ENCODE measurements at places on chromosomes 2 and 18.

DNA sequence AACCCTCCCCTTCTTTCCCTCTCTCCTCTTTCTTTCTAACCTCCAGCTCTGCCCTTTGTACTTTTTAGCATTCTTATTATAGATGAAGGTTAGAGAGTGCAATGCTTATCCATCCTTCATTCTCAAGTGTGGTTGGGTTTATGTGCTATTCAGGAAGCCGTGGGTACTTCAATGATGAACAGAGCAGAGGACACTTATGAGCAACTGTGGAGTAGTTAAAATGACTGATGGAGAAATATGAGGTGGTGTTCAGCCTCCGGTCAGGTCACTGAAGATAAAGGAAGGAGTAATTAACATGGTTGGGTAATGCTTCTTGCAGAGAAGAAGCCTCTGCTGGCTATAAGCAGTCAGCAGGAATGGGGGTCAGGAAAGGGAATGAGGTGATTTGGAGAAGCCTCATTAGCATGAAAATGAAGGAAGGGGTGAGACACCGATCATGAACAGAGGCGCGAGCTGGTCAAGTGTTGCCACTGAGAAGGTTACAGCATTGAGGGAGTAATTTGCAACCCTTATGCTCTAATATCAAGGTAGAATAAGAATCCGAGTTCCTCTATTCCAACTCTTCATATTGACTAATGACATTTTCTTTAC, 174.7 kb downstream of the LPIN1 start:
- H3K36me3 ChIP-seq = no peaks in the 10 kb centered on the region
- no peak overlapping the region for H3K27ac ChIP-seq
- no peaks in the 10 kb centered on the region for H3K27me3 ChIP-seq
- H3K4me1 ChIP-seq = no peaks in the 10 kb centered on the region
- DNase-seq = no peak
- H3K4me3 ChIP-seq = no peak overlapping the region

GRCh38 chr2:160010361-160011145, 51.9 kb downstream of the PLA2R1 start:
- no peak overlapping the region for H3K4me3 ChIP-seq
- H3K4me1 ChIP-seq = no peaks in the 10 kb centered on the region
- DNase-seq = no peak
- no peaks in the 10 kb centered on the region for H3K27me3 ChIP-seq
- H3K27ac ChIP-seq = no peak overlapping the region

GRCh38 chr2:61135510-61135909, 26.5 kb upstream of the C2orf74 start:
- H3K4me1 ChIP-seq = no peaks in the 10 kb centered on the region
- H3K27ac ChIP-seq = no peak overlapping the region
- DNase-seq = no peak
- H3K27me3 ChIP-seq = no peaks in the 10 kb centered on the region
- no peak overlapping the region for H3K4me3 ChIP-seq

GRCh38 chr2:236054125-236054524, 114.1 kb downstream of the GBX2 start:
- no peaks in the 10 kb centered on the region for H3K27me3 ChIP-seq
- peaks cover 9% of the 10 kb centered on the region for H3K4me1 ChIP-seq
- H3K27ac ChIP-seq = no peak overlapping the region
- peaks cover 2% of the 10 kb centered on the region for H3K36me3 ChIP-seq
- no peak overlapping the region for H3K4me3 ChIP-seq

GRCh38 chr18:34352385-34353163, 127.9 kb upstream of the NOL4 start:
- no peak overlapping the region for H3K27ac ChIP-seq
- no peak for DNase-seq
- no peak overlapping the region for H3K4me3 ChIP-seq
- H3K27me3 ChIP-seq = no peaks in the 10 kb centered on the region
- H3K36me3 ChIP-seq = no peaks in the 10 kb centered on the region

GRCh38 chr2:54459037-54459441, 2.9 kb downstream of the SPTBN1 start:
- no peaks in the 10 kb centered on the region for H3K27me3 ChIP-seq
- no peaks in the 10 kb centered on the region for H3K36me3 ChIP-seq
- DNase-seq = no peak

- H3K4me1 ChIP-seq = peaks cover 41% of the 10 kb centered on the region
- no peaks in the 10 kb centered on the region for H3K36me3 ChIP-seq
- no peaks in the 10 kb centered on the region for H3K27me3 ChIP-seq
- H3K27ac ChIP-seq = no peak overlapping the region
- DNase-seq = no peak
These were observed 109.8 kb downstream of the AGAP1 start for GRCh38 chr2:235603659-235604058.

GRCh38 chr18:25701821-25702220, 349.9 kb upstream of the ZNF521 start:
- DNase-seq = no peak
- no peak overlapping the region for H3K27ac ChIP-seq
- H3K4me3 ChIP-seq = no peak overlapping the region
- no peaks in the 10 kb centered on the region for H3K27me3 ChIP-seq
- no peaks in the 10 kb centered on the region for H3K4me1 ChIP-seq

- no peaks in the 10 kb centered on the region for H3K27me3 ChIP-seq
- H3K36me3 ChIP-seq = no peaks in the 10 kb centered on the region
- no peak for DNase-seq
These were observed 1.8 kb downstream of the ACVR1 start for GRCh38 chr2:157874348-157874747.

- H3K4me3 ChIP-seq = no peak overlapping the region
- H3K36me3 ChIP-seq = no peaks in the 10 kb centered on the region
- no peak for DNase-seq
- no peaks in the 10 kb centered on the region for H3K4me1 ChIP-seq
These were observed 517.2 kb downstream of the SUCLG1 start for GRCh38 chr2:83941886-83942285.

- H3K27ac ChIP-seq = peak overlapping the region; percentile 97
- DNase-seq = no peak
- no peaks in the 10 kb centered on the region for H3K27me3 ChIP-seq
- peak overlapping the region; percentile 96 for H3K4me3 ChIP-seq
These were observed 536 bp downstream of the ELP2 start for GRCh38 chr18:36130039-36130831.

DNA sequence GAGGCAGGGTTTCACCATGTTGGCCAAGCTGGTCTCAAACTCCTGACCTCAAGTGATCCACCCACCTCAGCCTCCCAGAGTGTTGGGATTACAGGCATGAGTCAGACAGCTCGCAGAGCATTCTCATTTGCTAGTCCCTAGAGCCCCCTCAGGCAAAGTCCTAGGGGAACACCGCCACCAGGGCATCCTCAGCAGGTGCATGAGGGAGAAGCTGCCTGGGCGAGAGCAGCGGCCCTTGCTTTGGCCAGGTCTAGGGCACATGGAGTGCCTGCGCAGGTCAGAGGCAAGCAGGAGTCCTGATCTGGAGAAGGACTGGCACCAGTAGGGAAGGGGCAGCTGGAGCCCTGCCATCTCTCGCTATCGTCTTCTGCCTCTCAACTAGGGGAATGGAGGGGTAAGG, 32.4 kb downstream of the NGEF start:
- no peak overlapping the region for H3K4me3 ChIP-seq
- H3K27ac ChIP-seq = no peak overlapping the region
- DNase-seq = no peak
- H3K36me3 ChIP-seq = no peaks in the 10 kb centered on the region

Measured in vagina (tissue), 2 donors.